ENCODE measurements at places on chromosomes 7 and 10.

DNA sequence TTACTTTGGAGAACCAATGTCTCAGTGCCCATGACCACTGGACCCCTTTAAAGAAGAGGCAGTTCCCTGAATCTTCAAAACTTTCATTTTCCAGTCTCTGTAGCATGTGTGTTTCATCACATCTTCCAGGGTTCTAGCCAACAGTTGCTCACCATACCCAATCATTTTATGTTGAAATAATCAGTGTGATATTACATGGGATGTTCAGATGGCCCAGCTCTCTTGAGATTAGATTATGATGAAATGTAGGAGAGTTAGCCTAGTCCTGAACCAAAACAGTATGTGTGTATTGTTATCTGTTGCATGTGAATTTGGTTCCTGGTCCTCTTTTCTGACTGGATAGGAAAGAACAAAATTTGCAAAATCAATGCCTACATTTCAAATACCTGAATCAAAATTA, 144.5 kb downstream of the ANKRD7 start:
- DNase-seq = no peak

DNA sequence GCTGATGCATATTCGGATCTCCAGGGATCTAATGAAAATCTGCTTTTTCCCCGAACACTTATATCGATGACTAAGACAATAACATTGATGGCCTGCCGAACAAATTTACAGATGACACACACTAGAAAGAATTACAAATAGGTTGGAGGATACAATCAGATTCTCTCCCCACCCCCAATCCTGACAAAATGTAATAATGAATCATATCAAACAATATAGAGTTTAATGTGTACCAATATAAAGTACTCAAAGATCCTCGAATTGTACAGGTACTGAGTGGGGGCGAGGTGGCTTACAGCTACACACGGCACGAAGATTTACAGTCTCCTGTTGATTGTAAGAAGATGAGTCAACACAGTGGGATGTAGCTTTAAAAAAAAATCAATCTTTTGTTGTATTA, 182.7 kb upstream of the MKLN1 start:
- no peak for DNase-seq

GRCh38 chr10:43955978-43956377, 307.3 kb upstream of the ZNF32 start:
- DNase-seq = no peak

GRCh38 chr10:7486528-7486927, 75.7 kb upstream of the SFMBT2 start:
- DNase-seq = no peak

DNA sequence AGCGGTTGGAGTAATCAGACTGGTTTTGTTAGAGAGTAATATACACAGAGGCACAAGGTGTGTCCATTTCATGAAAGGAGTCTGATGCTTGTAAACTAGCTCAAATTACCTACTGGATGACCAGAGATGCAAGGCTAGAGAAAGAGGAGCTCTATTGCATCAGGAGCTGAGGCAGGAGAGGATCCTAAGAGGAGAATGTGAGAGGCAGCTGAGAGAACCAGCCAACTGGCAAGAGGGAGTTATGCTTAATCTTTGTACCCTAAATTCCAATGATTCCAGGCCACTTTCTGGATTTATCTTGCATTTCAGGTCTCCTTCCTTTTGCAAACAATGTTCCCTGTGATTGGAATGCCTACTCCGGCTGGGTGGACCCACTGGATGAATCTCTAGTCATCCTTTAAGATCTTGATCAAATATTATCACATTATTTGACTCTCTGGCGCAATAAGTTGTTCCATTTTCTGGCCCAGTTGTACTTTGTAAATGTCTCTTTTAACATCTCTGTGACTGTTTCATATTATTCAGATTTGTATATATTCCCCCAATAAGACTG, 57.5 kb upstream of the PTPN12 start:
- no peak for DNase-seq

DNA sequence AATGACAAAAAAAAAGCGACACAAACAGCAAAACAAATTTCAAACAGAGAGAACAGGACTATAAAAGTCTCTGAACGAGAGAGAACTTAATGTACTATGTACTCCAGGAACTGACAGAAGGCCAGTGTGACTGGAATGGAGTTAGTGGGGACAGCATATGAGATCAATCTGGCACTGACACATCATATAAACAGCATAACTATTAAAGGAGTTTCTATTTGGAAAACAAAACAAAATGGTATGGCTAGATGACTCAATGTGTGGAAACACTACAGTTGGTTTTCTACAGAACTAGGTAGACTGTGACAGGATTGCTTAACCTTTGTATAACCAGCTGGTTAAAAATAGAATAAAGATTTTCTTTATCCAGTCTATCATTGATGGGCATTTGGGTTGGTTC, 232.9 kb upstream of the KAT6B start:
- DNase-seq = no peak

GRCh38 chr7:82185443-82185842, 258.1 kb downstream of the CACNA2D1 start:
- no peak for DNase-seq

DNA sequence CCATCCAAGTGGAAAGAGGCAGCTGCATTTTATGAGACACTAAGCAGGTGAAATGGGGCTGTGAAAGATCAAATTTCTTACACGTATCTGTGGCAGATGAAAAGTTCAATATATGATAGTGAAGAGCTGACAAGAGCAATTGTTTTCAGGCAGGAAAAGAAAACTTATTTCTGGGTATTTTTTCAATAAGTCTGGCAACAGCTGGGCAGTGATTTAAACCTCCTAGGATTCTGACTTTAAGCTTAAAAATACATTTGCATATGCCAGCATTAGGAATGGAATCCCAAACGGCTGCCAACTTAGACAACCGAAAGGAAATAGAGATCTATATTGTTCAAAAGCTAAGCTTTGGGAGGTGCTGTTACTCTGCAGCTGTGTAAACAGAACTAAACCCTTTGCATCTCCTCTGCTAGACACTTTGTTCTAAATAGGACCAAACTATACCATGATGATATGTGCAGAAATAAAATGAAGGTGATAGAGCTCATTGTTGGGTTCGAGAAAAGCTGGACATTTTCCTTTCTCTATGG, 26.1 kb downstream of the DYNC1I1 start:
- no peak for DNase-seq

- no peak for DNase-seq
Observed at GRCh38 chr7:55305135-55305534, 60.0 kb upstream of the LANCL2 start.

Measured in GM19239 (cell line).